ENCODE measurements at places on chromosomes 1 and 21. TPM values are rescaled to one million over a fixed set of nuclear protein-coding genes. Genes with fewer than 3 reads are reported as not detected.

Gene DTL
- total RNA-seq = 4.7 TPM

Gene NPPB
- total RNA-seq = not detected

Gene ITLN2
- total RNA-seq = not detected

Gene OMA1
- total RNA-seq = 27.1 TPM

Gene BROX
- total RNA-seq = 72.0 TPM

Gene SPATA17
- not detected for total RNA-seq

Gene CCDC30
- total RNA-seq = 6.1 TPM

Gene CFAP74
- not detected for total RNA-seq

Gene RAD54L
- 0.67 TPM for total RNA-seq

Gene RGS13
- total RNA-seq = 0.32 TPM

Gene RAVER2
- 0.67 TPM for total RNA-seq

Gene AKR7A2
- 20.5 TPM for total RNA-seq

Gene FCGR3A
- total RNA-seq = not detected

Gene HUNK
- total RNA-seq = not detected

Gene CCSAP
- total RNA-seq = 8.9 TPM

Gene OLFM3
- total RNA-seq = not detected

Gene NR0B2
- not detected for total RNA-seq

Gene C1orf94
- total RNA-seq = not detected

Gene PALMD
- not detected for total RNA-seq

Gene NBPF4
- total RNA-seq = not detected

Gene PTAFR
- 0.54 TPM for total RNA-seq
